ENCODE measurements at places on chromosomes 6 and 20. TPM values are rescaled to one million over a fixed set of nuclear protein-coding genes. Genes with fewer than 3 reads are reported as not detected.

GRCh38 chr20:53917145-53918019 is 153.0 kb downstream of the BCAS1 start:
- DNase-seq: no peak
- H3K4me1 ChIP-seq: peaks cover 16% of the 10 kb centered on the region
- no peak overlapping the region for H3K4me3 ChIP-seq
- no peak overlapping the region for H3K27ac ChIP-seq

Gene TNXB
- total RNA-seq: 5.0 TPM

Gene BPIFA1
- total RNA-seq: not detected

Gene PI16
- not detected for total RNA-seq

Gene SNAP25
- 0.13 TPM for total RNA-seq

DNA sequence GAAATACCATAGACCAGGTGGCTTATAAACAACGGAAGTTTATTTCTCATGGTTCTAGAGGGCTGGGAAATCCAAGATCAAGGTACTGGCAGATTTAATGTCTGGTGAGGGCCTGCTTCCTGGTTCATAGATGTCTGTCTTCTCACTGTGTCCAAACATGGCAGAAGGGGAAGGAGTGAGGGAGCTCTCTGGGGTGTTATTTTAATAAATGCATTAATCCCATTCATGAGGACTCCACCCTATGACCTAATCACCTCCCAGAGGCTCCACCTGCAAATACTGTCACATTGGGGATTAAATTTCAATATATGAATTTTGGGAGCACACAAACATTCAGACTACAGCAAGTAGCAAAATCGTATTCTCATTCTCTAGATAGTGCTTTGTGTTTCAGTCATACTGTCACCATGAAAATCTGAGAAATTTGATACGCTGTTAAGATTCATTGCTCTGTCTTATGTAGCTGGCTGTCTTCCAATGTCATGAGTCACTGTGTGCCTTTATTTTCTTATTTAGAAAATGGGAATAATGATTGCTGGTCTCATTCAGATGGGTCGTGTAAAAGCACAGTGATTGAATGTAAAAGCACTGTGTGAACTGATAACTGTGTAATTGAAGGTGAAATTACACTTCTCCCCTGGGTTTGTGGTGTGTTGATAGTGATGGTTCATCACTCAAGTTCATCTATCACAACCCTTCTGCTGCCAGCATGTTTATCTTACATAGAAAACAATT is 8.9 kb upstream of the ERVFRD-1 start:
- no peak overlapping the region for H3K27ac ChIP-seq
- no peaks in the 10 kb centered on the region for H3K4me1 ChIP-seq
- DNase-seq: no peak
- H3K36me3 ChIP-seq: no peaks in the 10 kb centered on the region
- no peak overlapping the region for H3K4me3 ChIP-seq

Gene DEK
- total RNA-seq: 217 TPM

Gene LINC00237
- 0.90 TPM for total RNA-seq

DNA sequence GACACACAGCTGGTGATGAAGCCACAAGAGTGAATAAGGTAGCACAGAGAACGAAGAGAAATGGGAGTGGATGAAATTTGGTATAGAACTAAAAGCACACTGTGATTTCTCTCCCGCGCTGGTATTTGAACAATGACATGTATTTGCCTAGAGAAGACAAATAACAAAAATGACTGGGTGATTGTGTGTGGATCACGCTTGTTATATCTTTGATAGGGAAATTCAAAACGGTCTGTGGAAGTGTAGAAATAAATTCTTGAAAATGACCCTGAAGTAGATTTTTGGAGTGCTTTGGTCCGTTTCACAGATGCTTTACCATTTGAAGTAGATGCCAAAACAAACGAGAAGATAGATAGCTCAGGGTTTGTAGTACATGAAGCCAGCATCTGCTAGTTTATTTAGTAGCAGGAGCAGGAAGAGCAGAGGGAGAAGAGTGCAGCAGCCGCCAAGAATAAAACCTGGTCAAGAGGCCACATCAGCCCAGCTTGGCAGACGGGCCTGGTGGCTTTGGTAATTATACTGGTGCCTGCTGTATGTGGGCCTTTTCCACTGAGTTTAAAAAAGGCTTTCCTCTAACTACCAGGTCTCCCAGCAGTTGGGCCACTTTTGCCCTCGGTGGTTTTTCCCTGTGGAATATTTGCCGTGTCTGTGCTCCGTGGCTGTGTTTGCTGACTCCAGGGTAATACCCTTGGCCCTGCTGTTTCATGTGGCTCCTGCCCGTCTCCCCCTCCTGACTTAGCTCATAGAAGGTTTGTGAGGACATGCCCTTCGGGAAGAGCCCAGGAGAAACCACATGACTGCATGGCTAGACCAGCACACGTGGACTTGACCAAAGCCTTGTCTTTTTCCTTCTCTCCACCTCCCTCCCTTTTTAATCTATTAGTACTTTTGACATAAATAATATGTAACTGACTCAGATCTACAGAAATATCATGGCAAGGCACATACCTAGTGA is 294.0 kb downstream of the SOX4 start:
- no peak overlapping the region for H3K27ac ChIP-seq
- no peaks in the 10 kb centered on the region for H3K27me3 ChIP-seq
- peaks cover 5% of the 10 kb centered on the region for H3K36me3 ChIP-seq
- DNase-seq: no peak
- H3K4me1 ChIP-seq: peaks cover 4% of the 10 kb centered on the region

DNA sequence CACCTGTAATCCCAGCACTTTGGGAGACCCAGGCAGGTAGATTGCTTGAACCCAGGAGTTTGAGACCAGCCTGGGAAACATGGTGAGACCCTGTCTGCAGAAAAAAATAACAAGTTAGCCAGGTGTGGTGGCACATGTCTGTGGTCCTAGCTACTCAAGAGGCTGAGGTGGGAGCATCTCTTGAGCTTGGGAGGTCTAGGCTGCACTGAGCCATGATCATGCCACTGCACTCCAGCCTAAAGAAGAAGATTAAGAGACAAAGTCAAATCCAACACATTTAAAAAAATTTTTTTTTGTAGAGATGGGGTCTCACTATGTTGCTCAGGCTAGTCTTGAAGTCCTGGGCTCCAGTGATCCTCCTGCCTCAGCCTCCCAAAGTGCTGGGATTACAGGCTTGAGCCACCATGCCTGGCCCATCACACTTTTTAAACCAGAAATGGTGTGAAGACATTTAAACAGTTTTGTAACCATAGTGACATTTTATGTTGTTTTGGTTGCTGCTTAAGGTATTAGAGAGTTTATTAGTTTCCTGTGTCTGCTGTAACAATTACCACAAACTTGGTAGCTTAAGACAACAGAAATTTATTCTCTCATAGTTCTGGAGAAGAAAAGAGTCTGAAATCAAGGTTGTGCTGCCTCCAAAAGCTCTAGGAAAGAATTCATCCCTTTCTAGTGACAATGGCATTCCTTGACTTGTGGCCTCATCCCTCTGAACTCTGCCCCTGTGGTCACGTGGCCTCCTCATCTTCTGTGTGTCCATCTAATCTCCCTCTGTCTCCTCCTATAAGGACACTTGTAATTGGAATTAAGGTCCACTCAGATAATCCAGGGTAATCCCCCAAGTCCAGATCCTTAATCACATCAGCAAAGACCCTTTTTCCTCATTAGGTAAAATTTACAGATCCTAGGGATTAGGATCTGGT is 104.6 kb upstream of the TNFAIP3 start:
- no peak overlapping the region for H3K4me3 ChIP-seq
- no peaks in the 10 kb centered on the region for H3K27me3 ChIP-seq
- H3K4me1 ChIP-seq: no peaks in the 10 kb centered on the region
- H3K36me3 ChIP-seq: no peaks in the 10 kb centered on the region
- no peak for DNase-seq

DNA sequence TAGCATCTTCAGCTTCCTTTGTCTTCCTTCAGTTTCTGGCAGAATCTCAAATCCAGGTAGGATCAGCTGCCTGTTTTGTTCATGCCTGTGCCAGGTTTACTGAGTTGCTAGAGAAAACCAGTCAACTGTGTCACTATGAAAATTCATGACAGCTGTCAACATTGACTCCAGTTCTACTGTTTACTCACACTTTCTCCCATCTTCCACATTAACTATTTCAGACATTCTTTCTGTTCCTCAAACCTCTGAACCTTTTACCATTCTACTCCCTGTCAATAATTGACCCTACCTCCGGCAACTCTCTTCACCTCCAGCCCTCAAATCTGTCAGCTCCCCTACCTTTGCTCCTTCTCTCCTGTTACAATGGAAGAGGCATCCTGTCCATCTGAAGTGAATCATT is 8.5 kb downstream of the ENPP4 start:
- H3K36me3 ChIP-seq: no peaks in the 10 kb centered on the region
- H3K27me3 ChIP-seq: no peaks in the 10 kb centered on the region
- H3K4me3 ChIP-seq: no peak overlapping the region
- DNase-seq: no peak

DNA sequence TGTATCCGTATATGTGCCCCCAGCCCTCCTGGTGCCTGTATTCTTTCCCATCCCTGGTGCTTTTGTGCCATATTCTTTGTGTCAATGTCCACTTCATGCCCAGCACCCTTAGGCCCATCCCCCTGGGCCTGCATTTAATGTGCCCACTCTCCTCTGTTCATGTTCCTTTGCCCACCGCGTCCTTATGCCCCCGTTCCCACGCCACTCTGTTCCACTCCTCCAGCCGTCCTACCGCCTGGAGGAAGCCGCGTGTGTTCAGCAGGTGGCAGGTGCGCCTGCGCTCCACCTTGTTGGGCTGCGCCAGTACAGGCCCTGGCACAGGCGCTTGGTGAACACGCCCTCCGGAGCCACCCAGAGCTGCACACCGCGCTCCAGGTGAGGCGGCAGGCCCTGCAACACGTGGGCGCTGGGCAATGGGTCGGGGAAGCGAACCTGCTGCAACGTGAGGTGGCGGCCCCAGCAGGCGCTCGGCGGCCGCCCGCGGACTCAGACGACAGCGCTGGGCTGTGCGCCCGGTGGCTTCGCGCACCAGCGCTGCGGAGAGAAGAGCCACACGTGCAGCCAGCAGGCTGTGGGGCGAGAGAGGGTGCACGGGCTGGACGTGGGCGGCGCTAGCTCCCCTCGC is 4.0 kb upstream of the FOXS1 start:
- DNase-seq: no peak
- no peaks in the 10 kb centered on the region for H3K4me1 ChIP-seq
- no peak overlapping the region for H3K27ac ChIP-seq
- no peak overlapping the region for H3K4me3 ChIP-seq
- H3K27me3 ChIP-seq: no peaks in the 10 kb centered on the region
- no peaks in the 10 kb centered on the region for H3K36me3 ChIP-seq

DNA sequence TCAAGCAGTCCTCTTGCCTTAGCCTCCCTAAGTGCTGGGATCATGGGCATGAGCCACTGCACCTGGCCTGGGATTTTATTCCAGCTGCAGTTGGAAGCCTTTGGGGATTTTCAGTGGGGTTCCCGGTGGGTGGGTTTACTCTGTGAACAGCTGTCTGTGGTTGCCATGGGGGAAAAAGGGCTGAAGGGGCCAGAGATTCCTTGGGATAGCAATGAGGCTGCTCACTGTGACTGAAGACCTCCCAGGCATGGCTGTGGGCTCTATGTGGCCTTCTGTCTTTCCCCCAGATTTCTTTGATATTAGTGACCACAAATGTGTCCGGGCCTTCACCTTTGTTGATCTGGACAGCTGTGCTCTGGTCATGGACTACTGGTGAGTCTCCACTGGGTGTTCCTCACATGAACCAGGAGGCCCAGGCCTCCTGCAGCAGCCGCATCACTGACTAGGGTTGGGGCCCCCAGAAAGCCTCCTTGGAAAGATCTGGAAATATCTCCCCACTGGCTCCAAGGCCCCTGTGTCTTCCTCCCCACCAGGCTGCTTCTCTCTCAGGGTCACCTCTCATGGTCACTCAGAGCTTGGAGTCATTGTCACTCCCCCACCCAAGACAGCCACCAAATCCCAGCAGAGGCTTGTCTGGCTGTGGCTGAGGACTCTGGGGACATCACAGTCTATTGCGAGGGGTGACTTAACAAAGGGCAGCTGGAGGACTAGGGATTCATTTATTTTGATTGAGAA is 33.4 kb downstream of the EFCAB8 start:
- H3K4me1 ChIP-seq: no peaks in the 10 kb centered on the region
- no peak overlapping the region for H3K27ac ChIP-seq
- no peak for DNase-seq
- H3K36me3 ChIP-seq: no peaks in the 10 kb centered on the region
- H3K27me3 ChIP-seq: no peaks in the 10 kb centered on the region

DNA sequence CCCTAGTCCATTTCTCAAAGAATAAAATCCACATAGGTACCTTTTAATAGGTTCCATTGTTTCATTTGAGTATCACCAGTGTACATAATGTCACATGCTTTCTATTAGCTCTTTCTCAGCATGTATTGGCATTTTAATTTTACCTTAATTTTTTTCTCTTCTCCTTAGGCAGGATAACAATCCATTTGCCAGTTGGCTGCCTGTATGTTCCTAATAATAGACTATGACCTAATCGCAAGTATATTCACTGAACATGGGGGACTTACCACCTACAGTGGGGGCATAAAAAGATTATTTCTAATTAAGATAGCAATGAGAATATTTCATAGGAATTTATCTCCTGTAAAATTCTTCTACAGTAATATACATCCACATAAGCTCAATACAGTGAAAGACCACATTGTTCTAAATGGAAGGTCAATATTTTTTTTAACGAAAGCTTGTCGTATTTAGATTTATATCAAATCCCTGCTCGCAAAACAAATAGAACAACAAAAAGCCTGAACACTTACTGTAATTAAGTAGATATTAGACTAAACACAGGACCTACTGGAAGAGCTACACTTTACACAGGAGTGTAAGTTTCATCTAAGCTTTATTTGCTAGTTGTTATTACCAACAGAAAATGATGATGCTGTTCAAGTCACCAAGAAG is 76.4 kb downstream of the OGFRL1 start:
- no peak overlapping the region for H3K4me3 ChIP-seq
- no peak for DNase-seq
- H3K36me3 ChIP-seq: no peaks in the 10 kb centered on the region
- H3K27ac ChIP-seq: no peak overlapping the region
- H3K27me3 ChIP-seq: no peaks in the 10 kb centered on the region

Gene YTHDF1
- 85.4 TPM for total RNA-seq

GRCh38 chr6:40542175-40542764 is 44.9 kb downstream of the LRFN2 start:
- H3K4me1 ChIP-seq: peaks cover 2% of the 10 kb centered on the region
- H3K27me3 ChIP-seq: no peaks in the 10 kb centered on the region
- peak; percentile 51 for DNase-seq
- no peak overlapping the region for H3K27ac ChIP-seq

- no peak for DNase-seq
- no peaks in the 10 kb centered on the region for H3K27me3 ChIP-seq
- no peaks in the 10 kb centered on the region for H3K36me3 ChIP-seq
- H3K4me3 ChIP-seq: no peak overlapping the region
Measured at GRCh38 chr6:121884620-121885019, 449.2 kb downstream of the GJA1 start.

GRCh38 chr6:89941031-89941762 is 46.9 kb downstream of the GJA10 start:
- H3K27me3 ChIP-seq: no peaks in the 10 kb centered on the region
- no peaks in the 10 kb centered on the region for H3K4me1 ChIP-seq
- H3K36me3 ChIP-seq: no peaks in the 10 kb centered on the region
- no peak for DNase-seq

Gene WFDC5
- not detected for total RNA-seq

Gene RSPO3
- total RNA-seq: not detected

Data from H9 (cell line).